ENCODE measurements at places on chromosomes 16 and 17.

DNA sequence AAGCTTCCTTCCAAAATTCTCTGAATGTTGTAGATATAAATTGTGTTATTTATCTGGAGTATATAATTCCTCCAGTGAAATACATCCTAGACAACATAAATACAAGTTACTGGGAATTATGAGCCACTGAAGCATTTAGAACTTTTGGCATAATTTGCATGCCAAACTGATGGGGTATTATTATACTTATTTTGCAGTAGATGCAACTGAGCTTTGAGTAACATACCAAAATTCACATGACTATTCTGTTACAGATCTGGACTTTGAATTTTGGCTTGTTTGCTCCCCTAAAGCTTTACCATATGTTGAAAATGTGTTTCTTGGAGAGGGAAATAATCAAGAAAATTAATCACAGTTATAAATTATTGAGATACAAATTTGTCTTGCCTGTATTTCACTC lies 372.5 kb downstream of the CDH11 start:
- no peak for DNase-seq

GRCh38 chr16:29834079-29834478 lies 13.8 kb downstream of the MVP start:
- DNase-seq, result no peak

DNA sequence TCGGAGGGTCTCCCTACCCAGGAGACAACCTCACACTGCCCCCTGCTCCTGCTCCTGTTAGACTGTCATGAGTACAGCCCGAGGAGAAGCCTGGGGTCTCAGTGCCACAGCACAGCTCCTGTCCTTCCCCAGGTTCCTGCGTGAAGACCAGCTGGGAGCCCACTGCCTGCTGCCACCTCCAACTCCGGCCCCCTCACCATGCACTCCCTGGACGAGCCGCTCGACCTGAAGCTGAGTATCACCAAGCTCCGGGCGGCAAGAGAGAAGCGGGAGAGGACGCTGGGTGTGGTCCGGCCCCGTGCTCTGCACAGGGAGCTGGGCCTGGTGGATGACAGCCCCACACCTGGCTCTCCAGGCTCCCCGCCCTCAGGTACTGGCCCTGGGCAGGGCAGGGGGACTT lies 16.2 kb downstream of the GLIS2 start:
- no peak for DNase-seq

GRCh38 chr16:12296991-12297390 lies 320.5 kb downstream of the SNX29 start:
- DNase-seq, result no peak

DNA sequence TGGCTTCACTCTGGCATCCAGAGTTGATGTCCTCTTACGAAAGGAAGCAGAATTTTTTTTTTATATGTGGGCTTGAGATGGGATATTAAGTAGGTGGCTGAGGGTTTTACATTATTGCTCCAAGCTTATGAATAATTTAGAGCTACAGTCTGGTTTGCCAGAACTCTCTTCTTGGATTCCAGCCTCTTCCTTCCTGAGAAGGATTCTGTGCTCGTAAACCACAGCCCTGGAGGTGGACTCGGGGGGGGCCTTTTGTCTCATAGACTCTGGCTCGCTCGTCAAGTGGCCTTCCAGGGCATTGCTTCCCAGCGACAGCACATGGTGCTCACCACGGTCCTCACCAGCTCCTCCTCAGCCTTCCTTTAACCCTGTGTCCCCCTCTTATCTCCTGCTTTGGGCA lies 43.2 kb downstream of the TMEM11 start:
- peak; percentile 48 for DNase-seq

DNA sequence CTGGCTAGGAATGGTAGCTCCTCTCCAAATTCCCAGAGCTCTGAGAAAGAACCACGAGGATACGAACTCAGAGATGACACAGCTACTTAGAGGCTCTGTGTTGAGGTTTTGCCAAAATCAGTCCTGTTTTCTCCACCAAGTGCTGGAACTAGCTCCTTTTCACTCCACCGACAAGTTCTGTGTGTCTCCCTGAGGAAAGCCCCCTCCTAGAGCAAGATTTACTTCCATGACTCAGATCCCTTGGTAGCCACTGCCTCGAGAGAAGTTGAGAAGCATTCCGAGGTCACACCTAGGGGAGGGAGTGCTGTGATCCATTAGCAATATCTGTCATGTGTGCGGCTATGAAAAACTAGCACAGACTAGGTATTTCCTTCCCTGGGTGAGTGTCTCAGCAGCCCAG lies 30.6 kb downstream of the IL21R start:
- DNase-seq, result no peak

GRCh38 chr17:45951941-45952340 lies 47.1 kb upstream of the STH start:
- no peak for DNase-seq

DNA sequence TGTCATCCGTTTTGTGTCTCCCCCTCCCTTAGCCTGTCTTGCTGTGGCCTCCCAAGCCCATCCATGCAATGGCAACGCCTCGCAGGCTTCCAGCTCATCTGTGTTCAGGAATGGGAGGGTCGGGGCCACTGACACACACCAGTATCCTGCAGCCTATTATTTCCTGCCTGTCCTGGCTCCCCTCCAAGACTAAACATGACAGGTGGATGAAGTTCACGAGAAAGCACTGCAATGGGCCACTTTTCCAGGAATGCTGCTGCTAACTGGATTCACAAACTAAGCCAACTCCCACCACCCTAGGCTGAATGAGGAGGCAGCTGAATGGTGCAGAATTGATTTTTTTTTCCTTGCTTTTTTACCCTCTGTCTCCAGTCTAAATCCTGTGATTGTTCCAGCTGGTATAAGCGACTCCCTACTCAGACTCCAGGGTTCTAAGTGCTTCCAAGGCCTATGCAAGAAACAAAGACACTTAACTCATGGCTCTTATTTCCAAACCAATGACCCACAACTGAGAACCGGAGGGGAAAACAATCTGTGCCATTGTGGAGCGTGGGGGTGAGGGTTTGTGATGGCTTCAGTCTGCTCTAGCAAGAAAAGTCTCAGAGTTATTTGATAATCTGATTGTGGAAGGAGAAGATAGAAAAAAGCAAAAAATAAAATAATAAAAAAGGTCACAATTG lies 23.3 kb downstream of the TMEM100 start:
- peak; percentile 31 for DNase-seq

GRCh38 chr17:49360796-49361128 lies 1.3 kb downstream of the ZNF652 start:
- no peak for DNase-seq
